ENCODE measurements at places on chromosomes 7 and 10.

GRCh38 chr7:45160417-45160881 is 2.9 kb downstream of the RAMP3 start:
- H3K4me3 ChIP-seq = no peak overlapping the region
- peaks cover 37% of the 10 kb centered on the region for H3K27me3 ChIP-seq
- no peak for DNase-seq
- H3K36me3 ChIP-seq = no peaks in the 10 kb centered on the region

GRCh38 chr7:10584886-10585285 is 388.8 kb upstream of the PHF14 start:
- H3K36me3 ChIP-seq = no peaks in the 10 kb centered on the region
- H3K4me3 ChIP-seq = no peak overlapping the region
- no peaks in the 10 kb centered on the region for H3K4me1 ChIP-seq
- no peaks in the 10 kb centered on the region for H3K27me3 ChIP-seq
- DNase-seq = no peak
- no peak overlapping the region for H3K27ac ChIP-seq

DNA sequence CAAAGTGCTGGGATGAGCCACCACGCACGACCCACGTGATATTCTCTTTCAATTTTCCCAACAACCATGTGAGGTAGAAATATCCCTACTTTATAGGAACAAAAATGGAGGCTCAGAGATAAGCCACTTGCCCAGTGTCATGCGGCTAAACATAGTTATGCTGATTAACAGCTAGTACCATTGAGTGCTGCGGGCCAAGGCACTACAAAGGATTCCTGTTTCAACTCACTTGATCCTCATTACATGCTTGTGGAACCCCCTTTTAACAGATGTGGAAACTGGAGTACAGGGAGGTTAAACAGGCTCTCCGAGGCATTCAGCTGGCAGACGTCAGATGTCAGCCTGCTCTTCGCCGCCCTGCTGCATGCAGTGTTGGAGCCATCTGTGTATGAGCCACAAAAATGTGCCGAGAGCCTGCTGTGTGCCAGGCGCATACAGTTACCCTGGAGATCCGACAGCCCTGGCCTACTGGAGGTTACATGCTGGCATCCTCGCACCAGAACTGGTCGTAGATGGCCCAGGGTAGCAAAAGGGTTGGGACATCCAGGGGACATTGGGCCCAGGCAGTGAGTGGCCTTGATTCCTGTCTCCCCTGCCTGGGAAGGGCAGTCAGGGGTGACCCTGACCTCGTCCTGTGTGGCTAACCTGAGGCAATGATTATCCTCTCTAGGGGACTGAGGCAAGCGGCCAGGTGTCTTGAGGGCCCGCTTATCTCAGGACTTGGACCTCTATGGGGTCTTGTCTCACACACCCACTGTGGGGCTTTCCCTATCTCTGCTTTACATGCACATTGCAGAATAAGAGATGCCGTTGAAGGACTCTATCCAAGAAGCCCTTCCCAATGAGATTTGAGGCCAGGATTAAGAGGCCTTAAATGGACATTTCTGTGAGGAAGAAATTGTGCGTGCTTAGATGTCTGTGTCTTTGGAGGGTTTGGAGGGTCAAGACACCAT is 18.5 kb upstream of the SRGN start:
- no peaks in the 10 kb centered on the region for H3K4me1 ChIP-seq
- peak overlapping the region; percentile 27 for H3K27ac ChIP-seq
- H3K4me3 ChIP-seq = no peak overlapping the region
- no peak for DNase-seq
- no peaks in the 10 kb centered on the region for H3K27me3 ChIP-seq

- H3K36me3 ChIP-seq = no peaks in the 10 kb centered on the region
- H3K27me3 ChIP-seq = no peaks in the 10 kb centered on the region
- H3K4me3 ChIP-seq = no peak overlapping the region
- DNase-seq = peak; percentile 44
Measured at GRCh38 chr10:72316748-72317435, 37.8 kb downstream of the DNAJB12 start.

DNA sequence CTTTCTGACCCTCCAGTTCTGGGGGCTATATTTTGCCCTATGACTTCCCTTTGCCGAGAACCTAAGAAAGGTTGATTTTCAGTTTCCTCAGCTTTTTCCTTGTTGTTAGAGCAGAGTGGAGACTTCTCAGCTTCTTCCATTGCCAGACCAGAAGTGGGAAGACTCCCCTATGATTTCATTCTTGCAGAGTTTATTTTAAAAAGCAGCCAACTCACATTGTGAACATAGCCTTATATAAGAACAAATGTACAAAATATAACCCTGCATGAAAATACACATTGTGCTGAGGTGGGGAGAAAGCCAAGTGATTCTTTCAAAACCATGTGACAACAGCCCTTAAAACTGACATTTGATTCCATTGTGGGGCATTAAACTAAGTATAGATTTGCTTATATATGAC is 33.8 kb upstream of the FZD8 start:
- no peak overlapping the region for H3K27ac ChIP-seq
- no peaks in the 10 kb centered on the region for H3K36me3 ChIP-seq
- no peak for DNase-seq
- no peak overlapping the region for H3K4me3 ChIP-seq
